ENCODE measurements at places on chromosomes 11 and 22.
A peak's percentile ranks its signal among the peaks of the same experiment; 100 is the strongest.

DNA sequence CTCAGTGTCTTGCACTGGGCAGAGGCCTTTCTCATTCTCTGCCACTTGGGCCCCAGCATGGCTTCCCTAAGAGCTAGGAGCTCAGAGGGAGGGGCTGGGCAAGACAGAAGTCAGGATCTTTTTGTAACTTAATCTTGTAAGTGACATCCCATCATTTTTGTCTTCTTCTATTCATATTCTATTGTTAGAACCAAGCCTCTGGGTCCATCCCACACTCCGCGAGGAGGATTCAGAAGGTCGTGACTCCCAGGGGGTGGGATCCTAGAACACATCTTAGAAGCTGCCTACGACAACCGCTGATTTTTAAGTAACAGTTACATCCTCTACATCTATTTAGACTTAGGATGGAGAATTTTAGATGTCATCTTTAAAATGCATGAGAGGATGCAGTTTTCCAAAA, 1.5 kb upstream of the IL17RA start:
- DNase-seq: no peak

DNA sequence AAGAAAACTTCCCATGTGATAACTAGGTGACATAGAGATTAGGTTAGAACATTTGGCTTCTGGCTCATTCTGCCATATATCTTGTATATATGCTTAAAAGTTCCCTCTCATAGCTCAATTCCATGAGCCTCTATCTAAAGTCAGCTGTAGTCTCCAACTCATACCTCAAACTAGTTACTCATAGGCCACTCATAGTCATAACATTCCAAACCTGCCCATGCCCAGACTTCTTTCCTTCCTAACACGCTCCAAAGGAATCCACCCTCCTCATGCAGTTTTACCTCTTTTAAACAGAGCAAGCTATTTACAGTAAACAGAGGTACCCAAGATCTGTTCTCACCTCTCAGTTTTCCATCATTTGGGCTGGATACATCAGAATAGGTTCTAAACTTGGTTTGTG, 39.4 kb downstream of the GLYATL2 start:
- DNase-seq: no peak

DNA sequence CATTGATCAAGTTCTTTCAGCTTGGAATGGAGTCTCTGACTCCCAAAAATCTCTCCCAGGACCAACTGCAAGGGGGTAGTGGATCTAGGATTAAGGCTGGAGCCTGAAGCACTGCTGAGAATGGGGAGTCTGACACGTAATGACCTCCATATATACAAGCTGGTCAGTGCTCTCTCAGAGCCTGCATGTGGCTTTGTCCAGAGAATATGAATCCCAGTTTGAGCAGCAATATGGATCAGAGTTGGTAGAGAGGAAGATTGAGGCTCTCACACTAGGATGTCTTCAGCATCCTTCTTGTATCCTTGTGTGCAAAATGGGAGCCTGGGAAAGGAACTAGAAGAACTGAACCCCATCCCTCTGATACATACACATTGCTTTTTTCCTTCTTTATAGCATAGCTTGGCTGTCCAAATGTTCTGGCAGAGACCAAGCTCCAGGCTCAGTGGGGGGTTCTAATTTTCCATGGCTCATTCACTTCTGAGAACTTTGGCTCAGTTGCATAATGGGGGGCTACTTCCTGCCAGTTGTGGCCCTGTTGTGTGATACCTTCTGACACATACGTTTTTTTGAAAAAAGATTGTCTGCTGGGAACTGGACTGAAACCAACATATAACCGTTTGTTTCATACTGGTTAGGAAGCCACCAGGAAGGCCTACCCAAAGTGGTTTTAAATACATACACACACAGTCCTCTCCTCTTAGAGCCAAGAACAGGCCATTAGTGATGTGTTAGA, 138.2 kb downstream of the ETS1 start:
- no peak for DNase-seq

DNA sequence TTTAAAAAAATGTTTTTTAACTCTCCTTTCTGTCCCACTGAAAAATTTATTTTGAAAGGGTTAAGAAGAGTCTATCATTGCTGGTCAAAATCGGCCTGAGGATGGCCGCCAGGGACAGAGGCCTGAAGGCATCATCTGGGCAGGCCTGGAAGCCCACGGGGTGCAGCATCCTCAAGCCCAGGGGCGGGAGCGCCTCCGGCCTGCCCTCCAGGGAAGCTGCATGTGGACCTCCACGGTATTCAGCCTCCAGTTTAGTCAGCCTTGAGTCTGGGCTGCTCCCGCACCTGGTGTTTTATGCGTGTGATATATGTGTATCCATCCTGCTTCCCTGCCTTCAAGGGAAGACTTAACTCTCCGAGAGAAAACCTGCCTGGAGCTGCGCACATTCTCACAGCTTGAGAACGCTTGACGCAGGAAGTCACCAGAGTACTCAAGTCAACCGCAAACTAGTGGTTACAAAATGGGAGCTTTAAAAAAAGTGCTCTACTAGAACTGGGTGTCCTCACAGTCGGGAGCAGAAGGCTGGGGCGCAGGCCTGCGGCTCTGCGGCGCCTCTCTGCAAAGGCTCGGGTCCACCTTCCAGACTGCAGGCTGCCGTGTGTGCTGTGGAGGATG, 13.6 kb upstream of the BID start:
- DNase-seq: no peak

DNA sequence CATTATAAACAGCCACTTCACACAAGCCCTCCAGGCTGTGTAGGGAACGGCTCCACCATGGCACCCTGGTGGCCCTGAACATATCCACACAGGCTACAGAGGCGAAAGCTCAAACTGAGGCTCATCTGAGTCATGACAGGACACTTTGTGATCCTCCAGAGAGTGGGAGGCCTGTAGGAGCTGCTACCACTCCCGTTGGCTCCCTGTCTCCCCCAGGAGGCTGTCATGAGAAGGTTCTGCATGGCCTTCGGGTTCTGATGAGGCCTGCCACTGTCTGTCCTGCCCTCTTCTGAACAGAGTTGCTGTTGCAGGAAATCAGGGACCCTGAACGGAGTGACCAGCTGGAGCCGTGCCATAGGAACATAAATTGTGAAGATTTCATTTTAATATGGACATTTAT, 23.8 kb upstream of the ALDH3B2 start:
- peak; percentile 6 for DNase-seq

- DNase-seq: no peak
Measured at GRCh38 chr22:39267974-39268373, 23.2 kb upstream of the PDGFB start.

DNA sequence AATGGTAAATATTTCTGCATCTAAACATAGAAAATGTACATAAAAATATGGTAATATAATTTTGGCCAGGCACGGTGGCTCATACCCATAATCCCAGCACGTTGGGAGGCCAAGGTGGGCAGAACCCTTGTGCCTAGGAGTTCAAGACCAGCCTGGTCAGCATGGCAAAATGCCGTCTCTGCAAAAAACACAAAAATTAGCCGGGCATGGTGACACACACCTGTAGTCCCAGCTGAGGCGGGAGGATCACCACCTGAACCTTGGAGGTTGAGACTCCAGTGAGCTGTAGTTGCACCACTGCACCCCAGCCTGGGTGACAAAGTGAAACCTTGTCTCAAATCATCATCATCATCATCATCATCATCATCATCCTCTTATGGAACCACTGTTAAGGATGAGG, 230.6 kb upstream of the NCAM1 start:
- DNase-seq: no peak

- no peak for DNase-seq
Measured at GRCh38 chr22:23565305-23565914, 14.7 kb downstream of the IGLL1 start.

DNA sequence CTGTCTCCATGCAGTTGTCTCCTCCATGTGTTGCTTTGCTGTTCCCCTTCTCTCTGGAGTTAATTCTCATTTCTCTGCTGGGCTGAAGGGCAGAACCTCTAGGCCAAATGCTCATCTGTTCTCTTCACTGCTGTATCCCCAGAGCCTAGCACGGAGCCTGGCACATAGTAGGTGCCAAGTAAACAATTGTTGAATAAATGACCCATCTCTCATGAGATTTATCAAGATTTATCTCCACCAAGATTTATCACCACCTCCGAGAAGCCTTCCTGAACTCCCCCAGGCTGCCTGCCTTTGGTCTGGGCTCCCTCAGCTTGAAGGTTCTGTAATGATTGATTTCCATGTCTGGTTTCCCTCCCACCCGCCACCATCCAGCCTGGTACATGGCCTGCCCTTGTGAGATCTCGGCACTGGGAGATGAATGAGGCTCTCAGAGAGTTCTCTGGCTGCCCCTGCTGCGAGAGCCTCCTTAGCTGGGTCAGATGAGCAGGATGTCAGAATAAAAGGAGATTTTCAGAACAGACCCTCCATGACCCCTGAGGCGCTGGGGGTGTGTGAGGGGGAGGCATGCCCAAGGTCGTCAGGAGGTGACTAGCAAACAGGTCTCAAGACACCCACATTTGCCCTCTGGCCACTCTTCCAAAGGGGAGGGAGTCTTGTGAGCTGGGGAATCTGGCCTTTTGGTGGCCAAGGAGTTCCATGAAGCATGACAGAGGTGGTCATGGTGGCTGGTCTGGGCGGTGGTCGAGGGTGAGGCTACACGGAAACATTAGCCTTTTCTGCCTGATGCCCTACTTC, 2.4 kb upstream of the GDPD5 start:
- no peak for DNase-seq

- DNase-seq: no peak
Measured at GRCh38 chr11:96257972-96258934, 84.7 kb downstream of the MAML2 start.

DNA sequence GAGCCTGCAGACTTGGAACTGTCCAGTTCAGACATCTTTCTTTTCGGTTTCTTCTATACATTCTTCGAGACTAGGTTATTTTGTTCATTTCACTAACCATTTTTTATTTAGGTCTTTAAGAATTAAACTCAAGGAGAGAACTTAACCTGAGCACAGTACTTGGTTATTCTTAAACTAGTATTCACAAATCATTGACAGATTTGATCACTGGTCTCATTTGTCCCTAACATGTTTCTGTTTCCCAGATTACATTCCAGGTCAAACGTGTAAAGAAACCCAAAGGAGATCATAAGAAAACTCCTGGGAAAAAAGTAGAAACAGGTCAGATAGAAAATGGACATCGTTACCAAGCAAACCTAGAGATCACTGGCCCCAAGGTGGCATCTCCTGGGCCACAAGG, 85.1 kb downstream of the TTC17 start:
- no peak for DNase-seq

GRCh38 chr11:114061048-114061680, 1.7 kb downstream of the ZBTB16 start:
- no peak for DNase-seq

DNA sequence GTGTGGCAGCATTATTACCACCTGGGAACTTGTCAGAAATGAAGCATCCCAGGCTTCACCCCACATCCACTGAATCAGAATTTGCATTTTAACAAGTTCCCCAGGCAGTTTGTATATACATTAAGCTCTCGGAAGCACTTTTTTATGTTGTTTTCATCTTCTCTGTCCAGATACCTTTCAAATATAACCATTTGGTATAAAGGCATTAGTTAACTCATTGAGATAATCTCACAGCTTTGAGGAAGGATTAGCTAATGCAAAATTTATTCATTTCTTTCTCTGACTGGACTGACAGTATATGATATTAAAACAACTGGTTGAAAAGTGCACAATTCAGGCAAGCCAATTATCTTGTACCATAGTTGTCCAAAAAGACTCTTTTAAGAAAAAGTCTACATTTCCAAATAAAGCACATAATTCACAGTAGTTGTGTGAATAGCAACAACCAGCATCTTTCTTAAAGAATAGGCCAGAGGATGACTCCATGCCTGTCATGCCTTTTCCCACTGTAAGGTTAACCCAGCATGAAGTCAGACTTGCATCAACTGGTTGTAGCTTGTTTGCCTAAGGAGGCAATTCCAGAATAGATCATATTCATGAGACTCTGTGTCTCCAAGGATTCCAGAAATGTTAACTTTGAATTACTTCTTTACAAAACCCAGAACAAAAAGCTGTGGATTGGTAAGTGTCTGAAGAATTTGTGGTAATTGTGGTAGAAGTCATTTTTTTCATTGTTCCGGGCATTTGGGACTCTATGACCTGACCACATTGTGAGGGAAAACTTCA, 254.3 kb upstream of the SESN3 start:
- DNase-seq: no peak

- no peak for DNase-seq
Measured at GRCh38 chr22:46007848-46008261, 30.9 kb upstream of the WNT7B start.

DNA sequence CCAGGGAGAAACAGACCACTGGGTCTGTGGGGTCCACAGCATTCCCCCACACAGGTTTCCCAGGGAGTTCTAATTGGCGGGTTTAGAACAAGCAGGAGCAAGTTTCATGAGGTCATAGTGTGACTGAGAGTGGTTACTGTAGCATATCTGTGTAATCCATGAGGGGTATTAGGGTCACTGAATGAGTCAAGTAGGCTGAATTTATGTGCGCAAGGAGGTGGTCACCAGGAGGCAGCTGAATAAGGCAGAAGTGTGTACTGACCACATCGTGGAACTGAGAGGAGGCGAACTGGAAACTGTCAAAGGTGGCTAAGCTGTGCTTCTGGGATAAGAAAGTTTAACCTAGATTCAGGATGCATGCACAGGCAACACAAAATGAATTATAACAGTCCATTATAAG, 876.0 kb downstream of the METTL15 start:
- no peak for DNase-seq

DNA sequence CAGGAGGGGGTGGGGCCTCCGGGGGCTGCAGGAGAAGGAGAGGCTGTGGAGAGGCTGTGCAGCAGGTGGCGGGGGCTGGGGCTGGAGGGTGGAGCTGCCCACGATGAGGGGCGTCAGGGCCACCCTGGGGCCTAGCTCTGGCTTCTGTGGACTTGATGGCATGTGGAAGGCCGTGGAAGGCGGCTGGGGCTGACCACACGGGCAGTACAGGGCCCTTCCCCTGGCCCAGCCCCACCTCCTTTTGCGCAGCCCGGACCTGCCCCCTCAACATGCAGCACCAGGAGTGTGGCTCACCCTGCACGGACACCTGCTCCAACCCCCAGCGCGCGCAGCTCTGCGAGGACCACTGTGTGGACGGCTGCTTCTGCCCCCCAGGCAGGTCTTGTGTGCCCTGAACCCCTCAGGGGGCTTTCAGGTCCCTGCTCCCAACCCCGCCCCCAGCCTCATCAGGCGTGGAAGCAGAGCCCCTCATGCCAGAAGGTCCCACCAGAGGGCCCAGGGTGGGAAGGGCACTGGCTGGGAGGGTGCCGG, 6.1 kb downstream of the MUC5B start:
- no peak for DNase-seq

- DNase-seq: no peak
Measured at GRCh38 chr11:73965764-73966121, 14.9 kb downstream of the DNAJB13 start.

DNA sequence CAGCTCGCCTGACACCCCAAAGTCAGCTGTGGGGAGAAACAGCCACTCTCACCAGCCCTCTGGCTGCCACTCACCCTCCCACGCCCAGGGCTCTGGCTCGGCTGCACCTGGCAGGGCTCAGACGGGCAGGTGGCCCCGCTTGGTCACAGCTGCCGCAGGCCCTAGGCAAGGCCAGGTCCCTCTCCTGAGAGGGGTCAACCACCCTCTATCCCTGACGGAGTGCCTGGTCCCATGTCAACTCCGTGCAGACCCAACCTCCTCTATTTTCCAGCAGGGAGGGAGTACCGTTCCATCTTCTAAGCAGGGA, 1.9 kb downstream of the MAP4K2 start:
- no peak for DNase-seq

Data from stimulated activated CD8-positive, alpha-beta memory T cell treated with anti-CD3 and anti-CD28 coated beads, Interleukin-2, amount 100 ng/mL, for 48 hours (primary cell).